DMS153 (cell line): ENCODE measurements at places on chromosomes 7 and 10.
A peak's percentile ranks its signal among the peaks of the same experiment; 100 is the strongest.

DNA sequence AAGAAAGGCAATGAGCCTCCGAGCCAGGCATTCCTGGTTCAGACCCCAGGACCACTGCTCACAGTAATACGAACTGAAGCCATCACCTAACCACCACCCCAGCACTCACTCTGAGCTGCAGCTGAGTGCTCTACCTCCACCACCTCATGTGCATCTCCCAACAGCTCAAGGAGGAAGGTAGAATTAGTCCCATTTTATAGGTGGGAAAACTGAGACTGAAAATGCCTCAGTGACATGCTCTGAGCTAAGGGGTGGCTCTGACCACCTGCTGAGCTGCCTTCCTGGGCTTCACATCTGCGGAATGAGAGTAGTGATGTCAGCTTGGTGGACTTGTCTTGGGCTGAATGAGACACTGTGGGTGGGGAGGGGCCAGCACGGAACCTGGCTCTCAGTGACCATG is 159.7 kb upstream of the UNC5B start:
- DNase-seq: no peak

GRCh38 chr7:46133751-46134150 is 212.7 kb upstream of the IGFBP3 start:
- DNase-seq: no peak

- DNase-seq: no peak
Measured at GRCh38 chr7:12233175-12233574, 22.1 kb downstream of the TMEM106B start.

DNA sequence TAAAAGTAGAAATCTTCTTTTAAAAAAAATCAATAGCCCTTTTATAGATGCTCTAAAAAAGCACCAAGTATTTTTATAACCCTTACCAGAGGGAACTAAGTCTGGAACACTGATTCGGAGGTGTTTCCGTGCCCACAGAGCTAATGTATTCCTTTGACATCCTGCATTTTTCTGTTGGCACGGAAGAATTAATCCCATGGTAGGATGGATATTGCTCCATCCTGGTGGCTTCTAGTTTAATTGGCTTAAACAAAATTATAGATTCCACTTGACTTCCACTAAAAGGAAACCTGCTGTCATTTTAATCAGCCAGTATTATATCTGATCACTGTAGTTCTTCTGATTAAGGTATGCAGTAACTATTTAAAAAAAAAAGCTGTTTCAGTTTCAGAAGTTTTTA is 164.0 kb upstream of the NPS start:
- no peak for DNase-seq

GRCh38 chr10:87505366-87506111 is 846 bp downstream of the MINPP1 start:
- peak; percentile 39 for DNase-seq

GRCh38 chr10:124306520-124306919 is 112.2 kb downstream of the OAT start:
- DNase-seq: no peak

- no peak for DNase-seq
Measured at GRCh38 chr7:87570178-87570577, 30.5 kb downstream of the ABCB1 start.

DNA sequence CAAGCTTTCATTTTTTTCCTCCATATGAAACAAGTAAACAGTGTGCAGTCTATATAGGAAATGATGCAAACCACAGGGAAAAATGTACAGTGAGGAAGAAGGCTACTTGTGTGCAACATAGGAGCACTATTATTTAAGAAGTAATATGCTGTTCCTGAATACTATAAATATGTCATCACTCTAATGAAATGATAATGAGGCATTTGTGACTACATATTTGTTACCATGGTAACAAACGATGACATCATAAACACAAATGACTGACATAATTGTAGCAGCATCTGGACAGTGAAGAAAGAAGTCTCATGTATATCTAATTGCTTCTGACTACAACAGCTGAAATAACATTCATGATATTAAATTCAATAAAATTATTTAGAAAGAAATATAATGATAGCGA is 164.8 kb downstream of the C7orf25 start:
- no peak for DNase-seq

GRCh38 chr10:102812231-102812876 is 24.9 kb downstream of the CYP17A1 start:
- no peak for DNase-seq

DNA sequence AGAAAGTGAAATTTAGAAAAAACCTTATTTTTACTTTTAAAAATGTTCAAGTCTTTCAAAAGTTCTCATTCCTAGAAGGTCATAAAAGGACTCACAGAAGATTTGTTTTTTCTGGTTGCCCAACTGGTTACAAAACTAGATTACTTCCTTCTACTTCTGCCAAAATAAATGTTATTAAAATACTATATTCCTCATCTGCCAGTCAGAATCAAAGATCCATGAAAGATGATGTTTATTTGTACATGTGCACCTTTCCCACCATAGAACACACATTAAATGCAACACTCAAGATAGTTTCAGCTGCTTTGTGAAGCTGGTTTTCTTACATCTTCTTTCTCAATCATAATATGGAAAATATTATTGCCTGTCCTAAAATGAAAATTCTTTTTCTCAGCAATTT is 465.4 kb downstream of the ETV1 start:
- DNase-seq: no peak

DNA sequence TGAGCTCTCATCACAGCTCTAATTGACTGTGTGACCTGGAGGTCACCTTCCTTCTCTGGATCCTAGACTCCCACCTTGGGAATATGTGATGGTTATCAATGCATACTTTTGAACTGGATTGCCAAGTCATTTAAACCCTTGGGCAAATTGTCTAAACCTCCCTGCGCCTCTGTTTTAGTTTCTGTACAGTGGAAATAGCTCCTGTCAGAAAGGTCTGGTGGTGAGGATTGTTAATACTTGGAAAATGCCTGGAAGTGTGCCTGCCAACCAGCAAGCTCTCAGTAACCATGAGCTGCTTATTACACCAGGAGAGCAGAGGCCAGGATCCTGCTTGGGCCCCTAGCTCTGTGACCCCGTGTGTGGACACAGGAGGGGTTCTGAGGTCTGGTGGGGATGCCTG is 108.7 kb upstream of the PPIF start:
- no peak for DNase-seq

DNA sequence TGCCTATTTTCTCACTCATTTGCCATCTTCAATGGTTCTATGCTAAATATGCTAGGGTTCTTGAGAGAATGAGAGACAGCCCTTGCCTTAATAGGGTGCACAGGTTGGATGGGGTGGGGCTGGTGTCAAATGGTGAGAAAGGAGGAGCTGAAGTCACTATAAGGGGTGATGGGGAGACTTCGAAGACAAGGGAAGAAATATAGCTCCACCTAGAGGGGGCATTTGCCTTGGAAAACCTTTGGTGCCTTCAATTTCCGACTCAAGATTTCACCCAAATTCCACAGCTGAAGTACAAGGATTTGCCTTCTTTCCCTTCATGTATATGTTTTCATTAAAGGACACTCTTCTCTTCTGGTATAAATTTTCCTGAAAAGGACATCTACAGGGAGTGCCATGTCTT is 5.6 kb downstream of the PTN start:
- DNase-seq: no peak

- DNase-seq: no peak
Measured at GRCh38 chr10:93403152-93404047, 78.7 kb downstream of the MYOF start.

DNA sequence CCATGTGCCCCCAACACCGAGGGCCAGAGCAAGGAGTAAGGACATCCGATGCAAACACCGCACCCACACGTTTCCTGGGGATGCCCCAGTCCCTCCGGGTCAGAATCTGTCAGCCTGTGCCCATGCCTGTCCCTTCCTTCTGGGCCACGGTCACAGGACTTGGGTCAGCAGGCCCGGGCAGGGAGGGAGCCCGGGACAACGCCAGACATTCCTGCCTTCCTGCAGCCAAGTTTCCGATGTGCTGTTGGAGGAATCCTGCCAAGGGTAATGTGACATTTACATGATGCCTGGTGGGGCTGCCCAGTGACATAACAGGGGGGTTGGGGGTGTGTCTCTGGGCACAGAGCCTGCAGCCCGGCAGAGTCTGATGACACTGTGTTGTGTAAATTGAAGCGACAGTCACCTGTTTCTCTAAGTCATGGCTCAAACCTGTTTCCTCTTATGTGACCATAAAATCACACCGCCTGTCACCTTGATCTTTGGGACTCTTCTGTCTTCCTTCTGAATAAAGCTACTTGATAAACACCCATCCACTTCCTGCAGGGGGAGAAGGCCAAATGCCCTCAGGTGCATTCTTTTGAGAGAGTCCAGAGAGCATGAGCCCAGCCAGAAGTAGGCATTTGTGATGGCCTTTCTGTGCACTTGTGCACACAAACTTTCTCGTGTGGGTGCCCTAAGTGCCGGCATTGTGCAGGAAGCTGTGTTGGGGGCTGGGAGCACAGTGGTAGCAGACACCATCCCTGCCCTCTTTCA is 175.3 kb upstream of the RHEB start:
- peak; percentile 69 for DNase-seq

GRCh38 chr7:100413346-100413745 is 15.2 kb downstream of the ZCWPW1 start:
- no peak for DNase-seq

DNA sequence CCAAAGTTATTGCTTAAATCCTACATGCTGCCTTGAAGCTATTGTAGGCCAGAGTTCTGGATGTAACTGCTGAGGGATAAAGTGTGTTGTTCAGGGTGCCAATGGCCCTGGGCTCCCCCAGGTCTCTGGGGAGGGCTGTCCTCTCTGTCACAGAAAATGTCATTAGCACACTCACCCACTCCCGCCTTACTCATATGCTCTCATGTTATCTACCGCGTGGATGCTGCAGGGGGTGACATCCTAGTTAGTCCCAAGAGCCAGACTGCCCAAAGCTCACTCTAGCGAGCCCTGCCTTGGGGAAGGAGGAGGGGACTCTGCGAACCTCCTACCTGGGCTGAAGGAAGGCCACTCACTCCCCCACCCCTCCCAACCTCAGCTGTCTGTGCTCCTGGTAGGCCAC is 122.5 kb downstream of the FRMD4A start:
- no peak for DNase-seq

GRCh38 chr10:87782721-87783120 is 35.3 kb downstream of the ATAD1 start:
- DNase-seq: no peak

DNA sequence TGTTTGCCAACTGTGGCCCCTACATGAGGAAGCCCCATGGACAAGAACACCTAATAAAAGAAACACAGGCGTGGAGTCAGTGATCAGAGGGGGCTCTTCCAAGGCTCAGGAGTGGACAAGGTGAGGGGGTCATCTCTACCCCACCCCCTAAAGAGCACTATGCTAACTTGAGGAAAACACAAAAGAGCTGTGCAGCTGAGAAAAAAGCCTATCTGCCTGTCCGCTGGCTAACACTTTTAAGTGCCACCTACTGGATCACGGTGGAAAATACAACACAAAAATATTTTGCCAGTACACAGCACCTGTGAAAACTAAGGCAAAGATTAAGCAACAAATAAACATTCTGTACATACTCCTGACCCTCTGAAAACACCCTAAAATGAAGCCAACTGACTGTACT is 53.1 kb upstream of the COBL start:
- peak; percentile 28 for DNase-seq

DNA sequence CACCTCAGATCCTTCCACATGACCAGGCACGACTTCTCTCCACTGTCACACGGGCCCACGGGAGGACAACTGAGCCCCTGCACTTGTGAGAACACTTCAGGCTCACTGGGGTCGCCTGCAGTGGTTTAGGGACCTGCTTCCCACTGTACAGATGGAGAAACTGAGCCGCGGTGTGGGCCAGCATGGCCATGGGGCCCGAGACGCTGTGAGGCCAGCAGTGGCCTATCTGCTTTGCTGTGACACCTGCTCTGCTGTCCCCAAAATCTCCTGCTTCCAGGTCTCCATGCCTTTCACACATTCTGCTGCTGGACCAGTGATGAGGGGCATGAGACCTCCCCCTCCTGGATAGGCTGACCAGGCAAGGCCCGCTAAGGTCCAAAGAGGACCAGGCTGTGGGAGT is 75.8 kb upstream of the PAX2 start:
- DNase-seq: no peak

GRCh38 chr7:40219917-40220316 is 85.1 kb downstream of the SUGCT start:
- DNase-seq: no peak

DNA sequence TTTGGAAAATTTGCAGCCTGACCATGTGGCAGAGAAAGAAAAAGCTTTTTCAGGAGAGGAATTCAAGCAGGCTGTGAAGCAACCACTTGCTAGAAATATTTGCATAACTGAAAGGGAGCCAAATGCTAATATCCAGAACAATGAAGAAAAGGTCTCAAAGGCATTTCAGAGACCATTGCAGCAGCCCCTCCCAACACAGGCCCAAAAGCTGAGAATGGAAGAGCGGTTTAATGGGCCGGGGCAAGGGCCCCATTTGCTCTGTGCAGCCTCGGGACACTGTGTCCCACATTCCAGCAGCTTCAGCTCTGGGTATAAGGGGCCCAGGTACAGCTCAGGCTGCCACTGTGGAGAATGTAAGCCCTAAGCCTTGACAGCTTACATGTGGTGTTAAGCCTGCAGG is 918.1 kb upstream of the POT1 start:
- DNase-seq: no peak

DNA sequence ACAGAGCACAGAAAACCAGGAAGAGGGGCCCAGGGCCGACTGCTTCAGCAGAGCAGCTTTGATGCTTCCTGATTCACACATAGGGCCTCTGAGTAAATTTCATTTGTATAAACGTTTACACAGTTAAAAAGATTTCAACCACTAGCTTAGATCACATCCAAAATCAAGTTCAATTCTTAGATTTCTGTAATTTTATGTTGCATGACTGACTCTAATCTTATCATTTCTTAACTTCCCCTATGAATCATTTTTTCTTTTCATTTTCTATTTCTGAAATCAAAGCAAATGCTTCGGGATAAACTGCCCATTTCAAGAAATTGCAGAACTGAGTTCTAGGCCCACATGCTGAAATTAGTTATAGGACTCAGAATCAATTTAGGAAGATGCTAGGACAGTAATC is 224.7 kb downstream of the INHBA start:
- DNase-seq: no peak

GRCh38 chr7:63071920-63072319 is 926.7 kb upstream of the ZNF722 start:
- no peak for DNase-seq

DNA sequence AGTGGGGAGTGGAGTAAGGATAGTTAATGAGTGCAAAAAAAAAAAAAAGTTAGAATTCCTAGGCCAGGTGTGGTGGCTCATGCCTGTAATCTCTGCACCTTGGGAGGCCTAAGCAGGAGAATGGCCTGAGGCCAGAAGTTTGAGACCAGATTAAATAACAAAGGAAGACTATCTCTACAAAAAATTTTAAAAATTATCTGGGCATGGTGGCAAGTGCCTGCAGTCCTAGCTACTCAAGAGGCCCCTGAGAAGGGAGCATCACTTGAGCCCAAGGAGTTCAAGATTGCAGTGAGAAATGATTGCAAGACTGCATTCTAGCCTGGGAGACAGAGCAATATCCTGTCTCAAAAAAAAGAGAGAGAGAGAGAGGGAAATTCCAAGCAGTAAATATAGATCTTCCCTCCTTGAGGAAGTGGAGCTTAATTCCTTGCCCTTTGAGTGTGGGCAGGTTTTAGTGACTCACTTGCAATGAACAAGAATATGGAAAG is 19.5 kb upstream of the CSTF2T start:
- no peak for DNase-seq
